ENCODE measurements at places on chromosomes 3 and 15.
A peak's percentile ranks its signal among the peaks of the same experiment; 100 is the strongest.

DNA sequence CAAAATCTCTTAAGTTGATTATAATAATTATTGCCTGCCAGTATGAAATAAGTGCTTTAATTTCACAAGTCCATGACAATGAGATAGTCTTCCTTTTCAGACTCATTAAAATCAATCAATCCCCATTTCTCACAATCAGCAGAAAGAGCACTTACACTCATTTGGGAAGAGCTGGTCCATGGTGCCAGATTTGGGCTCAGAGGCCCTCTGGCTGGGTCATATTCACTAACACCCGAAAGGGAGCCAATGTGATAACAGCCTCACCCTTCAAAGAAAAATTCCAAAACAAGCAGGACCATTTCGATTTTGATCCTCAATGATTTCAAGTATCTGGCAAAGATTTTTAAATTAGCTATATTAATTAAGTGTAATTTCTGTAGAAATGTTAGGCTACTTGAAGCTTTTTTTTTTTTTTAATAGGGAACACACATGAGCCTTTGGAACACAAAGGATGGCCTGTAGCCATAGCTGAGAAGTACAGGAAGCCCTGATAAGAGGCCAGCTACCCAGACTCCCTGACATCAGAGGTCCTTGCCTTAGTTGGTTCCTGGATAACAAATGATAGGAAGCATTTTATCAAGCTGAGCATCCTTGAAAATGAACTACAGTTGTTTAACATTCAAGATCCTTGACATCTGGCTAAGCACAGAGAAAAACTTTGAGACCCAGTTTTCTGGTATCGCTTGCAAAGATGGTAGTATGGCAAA, 17.1 kb downstream of the MCF2L2 start:
- DNase-seq, result no peak

- no peak for DNase-seq
These were observed 182.1 kb upstream of the TSC22D2 start for GRCh38 chr3:150225986-150226385.

GRCh38 chr3:73766599-73767381, 142.0 kb upstream of the PDZRN3 start:
- DNase-seq, result no peak

DNA sequence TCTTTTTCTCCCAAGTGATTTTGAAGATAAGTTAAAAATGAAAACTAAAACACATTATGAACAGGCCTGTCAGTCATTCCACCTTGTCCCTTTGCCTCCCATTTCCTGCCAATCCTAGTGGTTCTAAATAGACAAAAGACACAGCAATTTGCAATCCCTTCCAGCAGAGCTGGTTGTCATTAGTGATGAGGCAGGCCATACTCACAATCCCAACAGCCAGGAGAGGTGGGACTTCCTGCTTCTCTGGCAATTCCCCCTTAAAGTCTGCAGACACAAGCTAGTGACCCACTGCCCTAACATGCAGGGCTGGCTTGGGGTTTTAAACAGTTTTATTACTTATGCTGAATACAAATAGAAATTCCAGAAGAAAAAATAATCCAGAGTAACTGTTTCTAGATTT, 38.4 kb upstream of the RBP1 start:
- no peak for DNase-seq

- DNase-seq, result no peak
These were observed 247.7 kb downstream of the VGLL3 start for GRCh38 chr3:86743233-86743632.

GRCh38 chr3:10116138-10116460, 624 bp downstream of the BRK1 start:
- peak; percentile 38 for DNase-seq

- DNase-seq, result no peak
These were observed 368.2 kb upstream of the ARHGEF26 start for GRCh38 chr3:153753035-153753434.

DNA sequence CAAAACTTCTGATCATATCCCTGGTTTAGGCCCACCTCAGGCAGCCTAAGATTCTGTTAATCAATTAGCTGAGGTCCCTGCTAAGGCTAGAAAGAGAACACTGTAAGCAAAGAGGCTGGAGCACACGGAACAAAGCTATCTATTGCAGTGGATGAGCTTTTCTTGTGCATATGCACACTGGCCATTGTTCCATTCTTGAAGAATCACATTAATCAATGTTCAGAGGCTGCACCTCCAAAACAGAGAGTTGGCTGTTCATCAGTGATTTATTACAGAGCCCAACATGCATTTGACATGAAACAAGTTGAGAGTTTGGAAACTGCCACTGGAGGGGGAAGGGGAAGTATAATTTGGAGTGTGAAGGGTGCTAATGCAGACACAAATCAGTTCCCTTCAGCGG, 873.0 kb downstream of the ROBO1 start:
- no peak for DNase-seq

DNA sequence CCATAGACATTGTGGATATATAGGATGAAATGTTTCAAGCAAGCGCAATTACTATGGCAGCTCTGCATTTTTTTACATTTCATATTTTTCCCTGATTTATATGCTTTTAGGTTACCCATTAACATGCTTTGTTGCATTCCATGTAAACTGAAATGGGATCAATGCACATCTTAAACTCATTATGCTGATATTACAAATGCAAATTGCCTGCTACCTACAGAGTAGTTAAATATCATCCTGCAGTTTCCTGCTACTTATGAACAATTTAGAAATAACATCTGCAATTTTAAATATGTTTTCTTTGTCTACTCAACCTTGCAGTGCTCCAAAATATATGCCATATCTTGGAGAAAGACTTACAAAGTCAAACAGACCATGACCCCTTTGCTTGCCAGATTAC, 526.9 kb upstream of the NECTIN3 start:
- no peak for DNase-seq

DNA sequence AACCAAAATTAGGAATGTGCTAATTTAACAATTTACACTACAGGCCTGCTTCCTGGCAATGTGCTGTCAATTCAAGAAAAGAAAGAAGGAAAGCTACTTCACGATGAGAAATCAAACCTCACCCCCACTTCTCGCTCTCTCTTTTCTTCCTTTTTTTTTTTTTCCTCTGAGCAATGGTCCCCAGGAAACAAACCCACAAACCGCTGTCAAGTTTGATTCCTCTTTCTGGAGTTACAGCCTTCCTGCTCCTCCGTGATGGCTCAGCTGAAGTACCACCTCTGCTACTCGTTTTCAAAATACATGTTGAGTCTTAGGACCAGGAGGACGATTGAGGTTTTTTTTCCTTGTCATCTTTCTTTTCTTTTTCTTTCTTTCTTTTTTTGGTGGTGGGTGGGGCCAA, 3.4 kb upstream of the TRIM71 start:
- DNase-seq, result no peak

GRCh38 chr3:152258448-152259393, 10.0 kb upstream of the MBNL1 start:
- DNase-seq, result peak; percentile 43
